ENCODE measurements at places on chromosomes 2 and 18.

DNA sequence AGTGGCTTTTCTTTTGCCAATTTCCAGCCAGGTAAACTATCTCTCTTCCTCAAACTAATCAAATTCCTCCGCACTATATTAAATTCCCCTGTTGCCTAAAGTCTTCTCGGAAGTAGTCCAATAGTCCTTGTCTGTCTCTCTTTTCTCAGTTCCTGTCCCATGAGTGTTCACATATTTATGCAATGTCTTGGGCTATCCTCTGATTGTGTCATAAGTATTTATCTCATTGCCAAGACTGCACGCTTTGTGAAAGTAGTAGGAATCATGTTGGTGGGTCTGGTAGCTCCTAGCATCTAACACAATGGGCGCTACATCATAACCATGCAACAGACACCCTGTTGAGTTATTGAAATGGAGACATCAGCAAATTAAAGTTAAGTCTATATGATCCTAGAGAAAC is 59.9 kb upstream of the POU3F3 start:
- DNase-seq, result peak; percentile 34

- DNase-seq, result no peak
Observed at GRCh38 chr18:68121826-68122225, 593.1 kb downstream of the TMX3 start.

- DNase-seq, result no peak
Observed at GRCh38 chr18:44568342-44568741, 112.3 kb upstream of the SETBP1 start.

GRCh38 chr2:41930807-41931566 is 116.8 kb upstream of the PKDCC start:
- DNase-seq, result peak; percentile 78

- no peak for DNase-seq
Observed at GRCh38 chr2:98180456-98180855, 93.5 kb downstream of the VWA3B start.
